ENCODE measurements at places on chromosomes 5 and 9.

- DNase-seq = no peak
Measured at GRCh38 chr5:112532654-112533360, 113.7 kb upstream of the EPB41L4A start.

DNA sequence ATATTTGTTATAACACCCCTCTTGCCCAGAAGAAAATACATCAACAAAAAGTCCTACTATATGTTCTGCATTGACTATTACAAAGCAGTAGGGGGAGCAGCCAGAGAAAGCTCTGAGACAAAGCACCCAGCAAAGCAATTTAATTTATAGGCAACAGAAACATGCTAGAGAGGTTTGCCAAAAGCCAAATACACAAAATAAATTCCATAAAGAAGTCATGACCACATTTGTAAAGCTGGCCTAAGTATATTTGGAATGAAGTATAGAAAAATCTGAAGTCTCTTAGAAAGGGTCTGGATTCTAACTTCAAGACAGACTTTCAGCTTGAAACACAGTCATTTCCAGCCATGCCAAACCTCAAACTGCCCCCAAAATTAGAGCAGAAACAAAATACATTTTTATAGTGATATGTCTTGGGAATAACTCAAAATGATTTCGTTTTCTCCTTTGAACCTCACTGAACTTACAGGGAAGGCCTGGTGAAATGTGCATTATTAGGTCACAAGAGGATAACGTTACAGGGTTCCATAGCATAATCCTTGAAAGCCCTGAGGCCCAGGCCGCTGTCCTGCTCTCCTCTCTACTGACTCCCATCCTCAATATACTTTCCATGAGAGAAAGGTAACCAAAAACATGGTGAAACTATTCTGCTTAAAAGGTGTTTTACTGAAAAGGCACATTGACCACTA is 451.8 kb downstream of the RAB3C start:
- DNase-seq = no peak

DNA sequence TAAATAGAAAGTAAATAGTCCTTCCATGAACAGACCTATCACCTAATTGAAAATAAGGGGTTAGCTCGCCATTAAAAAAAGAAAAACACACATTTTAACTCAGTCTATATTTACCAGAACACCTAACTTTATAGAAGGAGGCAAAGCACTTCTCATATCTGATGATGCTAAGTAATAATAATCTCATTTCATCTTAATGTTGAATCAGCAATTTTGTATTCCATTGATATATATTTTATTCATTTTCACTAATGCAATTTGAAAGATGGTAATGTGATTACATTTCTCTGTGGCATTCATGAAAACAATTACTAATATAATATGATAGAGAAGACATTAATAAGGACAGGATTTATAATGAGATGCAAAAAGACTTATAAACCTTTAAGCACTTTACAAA is 276.7 kb downstream of the BNC2 start:
- no peak for DNase-seq

DNA sequence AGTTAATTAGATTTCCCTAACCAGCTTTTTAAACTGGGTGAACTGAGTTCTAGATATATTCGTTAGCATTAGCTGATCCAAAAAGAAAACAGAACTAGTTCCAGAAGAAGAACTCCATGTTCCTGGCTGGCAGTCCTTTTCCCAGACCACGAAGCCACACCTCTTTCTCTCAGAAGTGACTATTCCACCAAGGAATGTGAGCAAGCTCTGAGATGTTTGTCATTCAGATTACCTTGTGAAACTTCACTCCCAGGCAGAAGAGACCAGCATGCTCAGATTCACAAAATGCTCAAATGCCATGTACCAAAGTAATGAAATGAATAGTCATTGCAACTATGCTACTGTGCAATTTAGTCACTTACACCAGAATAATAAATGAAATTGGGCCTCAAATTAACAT is 4.4 kb upstream of the SSBP2 start:
- DNase-seq = no peak

- DNase-seq = no peak
Measured at GRCh38 chr5:162091336-162091735, 23.8 kb downstream of the GABRG2 start.

GRCh38 chr9:116653348-116654058 is 33.6 kb upstream of the TRIM32 start:
- no peak for DNase-seq

GRCh38 chr5:155116456-155117251 is 103.1 kb downstream of the KIF4B start:
- no peak for DNase-seq

DNA sequence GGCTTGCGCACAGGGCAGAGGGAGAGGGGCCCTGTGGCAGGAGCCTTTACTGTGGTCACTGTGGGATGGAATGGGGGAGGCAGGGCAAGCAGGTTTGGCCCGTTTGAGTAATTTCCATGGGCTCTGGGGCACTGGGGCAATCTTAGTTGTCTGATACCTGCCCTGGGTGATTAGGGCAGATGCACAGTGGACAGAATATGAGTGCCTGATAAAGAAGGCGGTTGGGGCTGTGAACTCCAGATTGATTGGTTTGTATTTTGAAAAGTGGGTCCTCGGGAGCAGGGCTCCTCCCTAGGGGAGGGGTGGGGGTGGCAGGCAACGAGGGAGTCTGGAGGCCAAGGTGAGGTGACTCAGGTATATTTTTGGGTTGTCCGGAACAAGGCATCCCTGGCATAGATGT is 247.5 kb downstream of the NSG2 start:
- DNase-seq = no peak

DNA sequence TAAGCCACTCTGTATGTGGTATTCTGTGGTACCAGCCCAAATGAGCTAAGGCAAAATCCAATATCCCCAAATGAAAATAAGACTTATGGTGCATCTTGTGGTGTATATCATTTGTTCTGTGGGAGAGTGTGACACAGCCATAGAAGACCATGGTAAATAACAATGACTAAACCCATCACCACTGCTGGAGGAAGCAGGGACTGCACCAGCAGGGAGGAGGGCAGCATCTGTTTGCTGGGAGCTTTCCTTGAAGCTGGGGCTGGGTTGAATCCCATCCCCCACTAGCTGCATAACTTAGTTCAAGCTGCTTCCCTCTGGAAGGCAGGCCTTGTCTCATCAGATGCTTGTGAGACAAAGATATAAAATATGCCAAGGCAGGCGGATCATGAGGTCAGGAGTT is 14.2 kb downstream of the GADD45G start:
- DNase-seq = no peak

GRCh38 chr5:159850160-159850559 is 66.1 kb upstream of the ADRA1B start:
- DNase-seq = no peak

GRCh38 chr9:83066771-83067170 is 3.8 kb upstream of the RASEF start:
- DNase-seq = no peak

DNA sequence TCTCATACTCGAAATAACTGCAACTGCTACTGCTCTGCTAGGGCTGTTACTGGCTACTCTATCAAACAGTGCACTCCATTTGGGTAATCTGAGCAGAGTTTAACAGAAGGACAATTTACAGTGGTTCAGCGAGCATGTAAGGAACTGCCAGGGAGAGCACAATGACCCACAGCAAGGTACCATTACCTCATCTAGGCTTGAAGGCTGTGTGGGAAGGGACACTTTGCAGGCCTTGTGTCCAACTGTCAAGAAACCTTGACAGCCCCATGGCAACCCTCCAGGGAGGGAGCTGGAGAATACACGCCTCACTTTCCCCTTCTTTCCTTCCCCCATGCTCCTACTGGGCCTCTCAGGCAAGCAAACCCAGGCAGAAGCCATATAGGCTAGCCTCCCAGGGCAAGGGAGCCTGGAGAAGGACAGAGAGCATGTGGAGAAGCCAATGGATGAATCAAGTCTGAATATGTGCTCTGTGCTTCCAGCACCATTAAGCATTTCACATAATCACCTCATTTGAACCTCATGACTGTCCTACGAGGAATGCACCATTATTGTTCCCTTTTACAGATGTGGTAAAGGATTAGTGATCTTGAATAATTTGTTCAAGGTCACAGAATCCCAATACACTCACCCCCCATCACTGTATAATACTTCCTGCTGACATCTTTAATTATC is 49.9 kb upstream of the JAK2 start:
- DNase-seq = no peak

- no peak for DNase-seq
Measured at GRCh38 chr9:116494815-116495634, 192.1 kb upstream of the TRIM32 start.

DNA sequence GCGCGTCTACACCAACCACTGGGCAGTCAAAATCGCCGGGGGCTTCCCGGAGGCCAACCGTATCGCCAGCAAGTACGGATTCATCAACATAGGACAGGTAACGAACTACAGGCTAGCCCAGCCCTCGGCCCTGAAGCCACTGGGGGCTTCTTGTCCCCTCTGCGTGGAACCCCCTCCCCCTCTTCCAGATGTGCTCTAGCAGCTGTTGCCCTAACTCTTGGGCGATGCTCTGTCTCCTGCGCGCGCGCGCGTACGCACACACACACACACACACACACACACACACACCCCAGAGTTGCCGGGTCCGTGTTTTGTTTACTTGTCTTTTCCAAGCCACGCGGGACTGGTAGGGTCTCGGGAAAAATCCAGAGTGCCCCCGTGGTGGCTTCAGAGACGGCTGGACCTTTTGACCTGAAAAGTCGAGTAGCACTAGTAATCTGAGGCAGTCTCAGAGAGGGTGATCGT is 836 bp downstream of the PCSK5 start:
- no peak for DNase-seq

- no peak for DNase-seq
Measured at GRCh38 chr9:137429974-137430722, 7.0 kb downstream of the NOXA1 start.

DNA sequence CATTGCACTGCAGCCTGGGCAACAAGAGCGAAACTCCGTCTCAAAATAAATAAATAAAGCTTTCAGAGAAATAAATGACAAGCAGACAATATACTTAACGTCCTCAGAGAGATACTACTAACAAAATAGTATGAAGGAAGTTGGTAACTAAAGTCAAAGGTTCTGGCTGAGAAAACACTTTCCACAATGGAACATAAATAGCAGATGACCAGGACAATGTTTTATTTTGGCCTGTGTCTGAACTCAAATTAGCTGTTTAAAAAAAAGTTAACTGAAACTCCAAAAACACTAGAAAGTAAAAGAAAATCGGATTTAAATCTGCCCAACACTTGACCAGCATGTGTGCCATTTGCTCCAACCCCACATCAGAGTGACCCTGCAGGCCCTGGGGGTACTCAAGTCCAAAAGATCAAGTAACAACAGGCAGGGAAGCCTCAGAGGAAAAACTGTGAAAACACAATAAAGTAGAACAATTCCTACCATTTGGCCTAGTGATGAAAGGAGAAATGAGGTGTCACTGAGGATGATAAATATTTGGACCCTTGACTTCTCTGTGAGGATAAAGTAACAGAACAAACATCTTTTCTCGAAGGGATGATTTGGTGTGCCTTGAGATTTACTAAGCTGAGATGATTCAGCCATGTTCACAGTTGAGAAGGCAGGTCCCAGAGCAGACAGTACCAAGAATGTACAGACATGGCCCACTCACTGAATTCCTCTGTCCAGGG is 47.7 kb downstream of the LHFPL2 start:
- DNase-seq = no peak

- DNase-seq = no peak
Measured at GRCh38 chr5:58810086-58810485, 227.2 kb downstream of the RAB3C start.

DNA sequence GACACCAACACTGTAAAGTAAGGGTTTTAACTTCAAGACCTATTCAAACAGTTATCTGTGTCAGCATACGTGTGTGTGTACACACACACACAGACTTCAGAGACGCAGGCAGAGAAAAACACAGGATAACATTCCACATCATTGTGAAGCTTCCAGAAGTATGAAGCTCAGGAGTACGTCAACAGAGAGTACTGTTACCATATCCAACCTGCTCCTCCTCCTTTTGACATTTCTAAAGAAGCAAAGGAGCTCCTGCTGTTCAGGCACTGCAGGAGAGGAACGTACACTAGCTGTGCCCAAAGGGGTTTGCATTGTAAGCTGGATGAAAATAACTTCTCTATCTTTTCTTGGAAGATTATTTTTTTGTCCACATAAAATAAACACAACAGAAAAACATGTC is 180.7 kb downstream of the MEF2C start:
- no peak for DNase-seq

GRCh38 chr9:114480746-114481435 is 24.4 kb downstream of the WHRN start:
- no peak for DNase-seq

- DNase-seq = no peak
Measured at GRCh38 chr5:136115183-136115865, 17.3 kb upstream of the SMAD5 start.

DNA sequence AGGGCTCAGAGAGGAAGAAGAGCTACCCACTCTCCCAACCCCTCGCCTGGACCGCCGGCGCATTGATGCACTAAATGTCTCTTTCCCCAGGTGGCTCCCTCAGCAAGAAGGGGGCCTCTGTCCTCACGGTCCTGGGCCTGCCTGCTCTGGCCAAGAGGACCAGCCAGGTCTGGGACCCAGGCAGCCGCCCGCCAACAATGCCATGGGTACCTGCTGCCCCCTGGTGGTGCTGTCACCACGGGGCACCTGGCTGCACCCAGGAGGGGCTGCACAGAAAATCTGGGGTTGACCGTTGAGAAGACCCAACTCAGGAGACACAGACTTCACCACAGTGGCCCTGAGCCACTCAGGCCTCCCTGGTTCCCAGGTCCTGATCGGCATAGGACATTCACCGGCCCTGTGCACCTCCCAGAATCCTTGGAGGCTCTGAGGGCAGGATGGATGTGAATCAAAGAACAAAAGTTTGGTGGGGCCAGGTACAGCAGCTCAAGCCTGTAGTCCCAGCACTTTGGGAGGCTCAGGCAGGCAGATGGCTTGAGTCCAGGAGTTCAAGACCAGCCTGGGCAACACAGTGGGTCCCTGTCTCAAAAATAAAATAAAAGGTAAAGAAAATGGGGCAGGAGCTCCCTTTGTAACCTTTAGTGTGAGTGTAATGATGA is 2.4 kb upstream of the VAV2 start:
- DNase-seq = no peak

- no peak for DNase-seq
Measured at GRCh38 chr5:151451626-151452520, 4.5 kb downstream of the SLC36A1 start.

DNA sequence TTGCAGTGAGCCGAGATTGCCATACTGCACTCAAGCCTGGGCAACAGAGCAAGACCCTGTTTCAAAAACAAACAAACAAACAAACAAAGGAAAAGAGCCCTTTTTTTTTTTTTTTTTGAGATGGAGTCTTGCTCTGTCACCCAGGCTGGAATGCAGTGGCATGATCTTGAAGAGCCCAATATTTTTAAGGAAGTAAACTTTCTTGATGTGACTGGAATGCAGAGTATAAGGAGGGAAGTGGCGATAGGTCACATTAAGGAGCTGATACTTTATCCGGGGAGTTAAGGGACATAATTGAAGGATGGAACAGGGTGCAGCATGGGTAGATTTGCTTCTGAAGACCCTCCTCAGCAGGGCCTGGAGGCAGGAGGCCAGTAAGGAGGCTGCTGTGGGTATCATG is 13.0 kb downstream of the NAIF1 start:
- DNase-seq = no peak

DNA sequence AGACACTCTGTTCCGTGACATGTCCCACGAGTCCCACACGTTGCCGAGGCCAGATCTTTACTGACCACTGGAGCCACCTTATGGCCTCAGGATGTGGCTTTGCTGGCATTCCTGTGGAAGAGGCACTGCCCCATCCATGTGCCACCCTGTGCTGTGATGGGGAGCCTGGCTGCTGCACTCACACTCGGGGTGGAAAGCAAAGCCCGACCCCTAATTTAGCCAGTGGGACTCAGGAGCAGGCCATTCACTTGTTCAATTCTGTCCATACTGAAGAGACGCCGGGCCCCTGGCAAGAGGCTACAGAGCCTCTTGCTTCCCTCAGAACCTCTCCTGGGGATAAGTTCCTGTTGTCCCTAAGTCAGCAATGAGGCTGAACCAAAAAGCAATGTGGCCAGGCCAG is 18.6 kb upstream of the CEP72 start:
- no peak for DNase-seq
